ENCODE measurements at places on chromosomes 4 and X.

DNA sequence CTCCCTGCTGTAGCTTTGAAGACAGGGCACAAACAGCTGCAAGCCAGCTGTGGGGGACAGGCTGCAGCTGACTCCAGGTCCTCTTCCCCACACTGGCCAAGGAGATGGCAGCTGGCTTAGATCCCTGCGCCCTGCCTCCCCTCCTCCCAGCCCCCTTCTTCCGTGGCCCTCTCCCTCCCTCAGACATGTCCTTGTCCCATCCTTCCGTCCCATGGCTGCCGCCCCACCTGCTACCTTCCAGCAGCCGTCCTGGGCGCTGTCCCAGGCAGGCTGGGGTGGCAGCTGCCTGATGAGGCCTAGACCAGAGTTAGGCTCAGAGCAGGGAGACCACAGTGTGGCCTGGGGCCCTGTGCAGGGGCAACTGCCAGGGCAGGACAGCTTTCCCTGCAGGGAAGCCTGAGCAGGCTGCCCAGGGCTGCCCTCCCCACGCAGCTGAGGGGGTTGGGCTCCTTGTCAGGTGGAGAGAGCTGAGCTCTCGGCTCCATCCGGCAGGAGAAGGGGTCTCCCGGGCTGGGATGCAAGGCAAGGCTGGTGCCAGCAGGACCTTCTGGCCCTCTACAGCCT, 3.3 kb upstream of the BGN start:
- DNase-seq = no peak

GRCh38 chr4:155419266-155419665, 42.5 kb upstream of the MAP9 start:
- DNase-seq = no peak

GRCh38 chr4:66554826-66555225, 884.5 kb upstream of the EPHA5 start:
- DNase-seq = no peak

GRCh38 chr4:183571350-183571941, 66.6 kb downstream of the ING2 start:
- peak; percentile 61 for DNase-seq

DNA sequence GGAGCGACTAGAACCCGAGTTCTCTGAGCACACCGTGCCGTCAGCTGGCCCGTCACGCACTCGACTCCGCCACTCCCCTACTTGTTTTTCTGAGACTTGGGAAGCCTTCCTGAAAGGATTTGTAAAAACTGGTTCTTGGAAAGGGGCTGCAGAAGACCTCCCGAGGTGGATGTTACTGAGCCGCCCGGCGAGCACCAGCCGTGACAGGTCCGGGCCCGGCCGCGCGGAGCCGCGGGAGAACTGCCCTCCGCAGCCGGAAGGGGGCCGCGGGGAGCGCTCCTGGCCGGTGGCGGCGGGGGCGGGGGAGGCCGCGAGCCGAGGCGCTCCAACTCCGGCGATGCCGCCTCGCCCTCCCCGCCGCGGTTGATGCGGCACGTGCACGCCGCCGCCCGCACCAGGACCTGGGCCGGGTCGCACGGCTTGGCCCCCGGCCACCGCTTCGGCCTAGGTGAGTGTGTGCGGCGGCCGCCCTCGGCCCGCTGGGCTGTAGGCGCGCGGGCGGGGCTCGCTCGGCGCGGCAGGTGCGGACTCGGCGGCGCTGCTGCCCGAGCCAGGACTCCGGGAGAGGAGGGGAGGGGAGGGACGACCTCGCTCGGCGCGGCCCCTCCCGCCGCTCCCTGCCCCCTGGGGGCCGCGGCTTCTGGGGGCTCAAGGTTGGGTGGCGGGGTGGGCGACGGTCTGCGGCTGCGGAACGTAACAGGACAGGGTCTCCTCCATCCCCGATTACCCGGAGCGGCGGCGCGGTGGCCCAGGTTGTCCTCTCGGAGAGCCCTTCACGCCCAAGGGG, 1.7 kb downstream of the SPRY1 start:
- peak; percentile 64 for DNase-seq

GRCh38 chr4:137238456-137239162, 293.7 kb downstream of the PCDH18 start:
- DNase-seq = no peak

- DNase-seq = no peak
Observed at GRCh38 chrX:136534131-136534530, 2.1 kb downstream of the VGLL1 start.

GRCh38 chr4:107996949-107997788, 7.5 kb downstream of the HADH start:
- DNase-seq = peak; percentile 32

DNA sequence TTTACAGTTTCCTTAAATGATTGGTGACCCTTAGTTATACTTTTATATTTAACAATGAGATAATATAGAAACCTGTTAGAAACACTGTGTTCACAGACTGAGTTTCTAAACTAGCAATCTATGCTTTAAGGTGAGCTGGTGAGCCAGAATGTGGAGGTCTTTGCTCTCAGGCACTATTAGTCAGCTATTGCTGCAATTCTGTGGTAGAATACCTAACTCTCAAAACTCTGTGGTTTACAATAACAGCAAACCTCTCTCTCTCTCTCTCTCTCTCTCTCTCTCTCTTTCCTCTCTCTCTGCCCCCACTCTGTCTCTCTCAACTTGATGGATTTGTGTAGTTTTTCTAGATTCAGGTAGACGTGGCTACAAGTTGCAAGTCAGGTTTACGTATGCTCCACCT, 17.6 kb upstream of the LCORL start:
- DNase-seq = no peak

DNA sequence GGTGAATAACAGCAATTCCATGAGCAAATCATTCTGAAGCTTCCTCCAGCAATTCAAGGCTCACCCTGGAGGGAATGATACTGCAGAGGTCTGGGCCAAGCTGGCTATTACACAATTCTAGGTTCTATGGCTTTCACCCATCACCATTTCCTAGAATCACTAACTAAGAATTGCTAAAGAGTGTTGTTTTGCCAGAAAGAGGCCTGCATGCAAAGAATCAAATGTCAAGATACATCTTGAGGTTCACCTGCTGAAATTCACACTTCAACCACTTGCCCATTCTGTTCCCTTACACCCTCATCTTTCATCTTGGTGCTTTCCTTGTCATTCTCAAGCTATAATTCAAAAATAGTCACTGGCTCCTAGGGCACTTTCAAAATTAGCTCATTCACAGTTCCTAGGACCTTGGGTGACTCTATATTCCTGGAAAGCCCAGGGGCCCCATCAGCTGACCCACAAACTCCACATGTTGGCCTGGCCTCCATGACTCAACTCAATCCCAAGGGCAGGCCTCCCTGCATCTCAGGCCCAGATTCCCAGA, 7.0 kb downstream of the APBB2 start:
- peak; percentile 2 for DNase-seq

GRCh38 chr4:100738196-100739165, 220.7 kb upstream of the EMCN start:
- DNase-seq = no peak

DNA sequence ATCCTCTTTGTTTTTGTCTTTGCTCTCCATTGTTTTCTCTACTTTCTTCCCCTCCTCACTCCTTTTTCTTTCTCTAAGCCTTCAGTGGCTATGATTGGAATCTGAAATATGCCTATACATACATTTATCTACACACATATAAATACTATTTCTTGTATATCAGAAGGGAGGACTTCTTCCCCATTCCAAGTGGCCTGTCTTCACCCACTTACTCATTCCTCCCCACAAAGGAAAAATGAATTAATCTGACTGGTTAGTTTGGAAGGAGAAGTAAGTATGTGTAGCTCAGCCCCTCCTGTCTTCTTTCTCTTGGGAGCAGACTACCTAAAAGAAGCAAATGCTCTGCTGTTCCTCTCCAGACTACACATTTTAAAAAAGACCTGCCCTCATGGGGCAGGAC, 17.7 kb downstream of the GUCY2F start:
- DNase-seq = no peak

DNA sequence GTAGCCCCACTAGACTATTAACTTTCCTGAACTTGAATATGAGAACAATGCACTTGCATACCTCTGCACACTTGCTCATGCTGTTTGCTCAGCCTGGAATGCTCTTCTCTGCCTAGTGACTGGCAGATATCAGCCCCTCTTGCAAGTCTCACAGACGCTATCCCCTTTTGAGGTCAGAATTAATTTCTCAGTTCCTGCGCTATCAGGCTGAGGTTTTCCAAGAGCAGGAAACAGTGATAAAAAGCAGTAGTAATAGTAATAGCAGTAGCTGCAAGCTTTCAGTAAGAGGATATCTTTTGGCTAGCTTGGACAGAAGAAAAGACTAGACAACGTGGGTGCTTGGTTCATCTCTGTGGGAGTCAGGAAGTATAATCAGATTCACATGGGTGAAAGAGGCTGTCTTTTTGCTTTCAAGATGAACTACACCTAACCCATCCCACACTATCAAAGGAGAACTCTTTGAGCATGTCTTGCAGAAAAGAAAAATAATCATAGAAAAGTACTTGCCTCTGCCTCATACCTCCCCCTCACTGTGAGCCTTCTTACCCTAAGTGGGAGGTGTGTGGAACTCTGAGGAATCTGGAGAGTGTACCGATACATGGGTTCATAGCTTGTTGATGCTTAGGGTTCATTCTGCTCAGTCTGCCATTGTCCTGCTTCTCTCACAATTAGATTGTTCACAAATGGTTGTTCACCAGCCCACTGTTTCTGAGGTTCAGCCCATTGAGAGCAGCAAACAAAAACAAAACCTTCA, 11.3 kb upstream of the DRP2 start:
- no peak for DNase-seq

- DNase-seq = no peak
Observed at GRCh38 chr4:141078871-141079270, 54.4 kb downstream of the RNF150 start.

DNA sequence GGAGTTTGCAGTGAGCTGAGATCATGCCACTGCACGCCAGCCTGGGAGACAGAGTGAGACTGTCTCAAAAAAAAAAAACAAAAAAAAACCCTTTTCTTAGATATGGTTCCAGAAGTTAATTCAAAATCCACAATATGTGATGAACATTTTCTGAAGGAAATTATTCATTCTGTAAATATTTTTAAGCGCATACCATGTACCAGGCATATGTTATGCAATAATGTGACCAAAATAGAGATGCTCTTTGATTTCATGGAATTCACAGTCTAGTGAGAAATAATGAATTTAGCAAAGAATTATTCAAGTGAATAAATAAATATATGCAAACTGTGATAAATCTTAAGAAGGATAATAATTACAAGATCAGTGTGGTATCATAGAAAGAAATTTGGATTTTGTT, 174.7 kb downstream of the GC start:
- no peak for DNase-seq

DNA sequence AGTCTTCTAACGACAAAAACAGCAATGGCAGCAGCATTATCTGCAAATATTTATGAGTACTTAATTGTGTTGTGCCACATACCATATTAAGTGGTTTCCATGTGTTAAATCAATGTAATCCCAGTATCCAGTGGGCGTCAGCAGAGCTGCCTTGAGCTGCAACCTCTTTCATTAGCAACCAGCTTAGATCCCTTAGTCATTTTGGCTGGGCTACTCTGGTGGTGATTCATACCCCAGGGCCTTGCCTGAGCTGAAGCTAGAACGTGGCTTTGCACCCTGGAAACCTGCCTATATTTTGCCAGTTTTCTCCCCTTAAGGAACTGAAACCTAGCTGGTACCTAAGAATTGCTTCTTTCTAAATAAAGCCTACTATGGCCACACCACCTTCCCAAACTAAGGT, 474.3 kb upstream of the FTHL17 start:
- DNase-seq = no peak

- DNase-seq = no peak
Observed at GRCh38 chr4:79338148-79338547, 12.3 kb upstream of the NAA11 start.

DNA sequence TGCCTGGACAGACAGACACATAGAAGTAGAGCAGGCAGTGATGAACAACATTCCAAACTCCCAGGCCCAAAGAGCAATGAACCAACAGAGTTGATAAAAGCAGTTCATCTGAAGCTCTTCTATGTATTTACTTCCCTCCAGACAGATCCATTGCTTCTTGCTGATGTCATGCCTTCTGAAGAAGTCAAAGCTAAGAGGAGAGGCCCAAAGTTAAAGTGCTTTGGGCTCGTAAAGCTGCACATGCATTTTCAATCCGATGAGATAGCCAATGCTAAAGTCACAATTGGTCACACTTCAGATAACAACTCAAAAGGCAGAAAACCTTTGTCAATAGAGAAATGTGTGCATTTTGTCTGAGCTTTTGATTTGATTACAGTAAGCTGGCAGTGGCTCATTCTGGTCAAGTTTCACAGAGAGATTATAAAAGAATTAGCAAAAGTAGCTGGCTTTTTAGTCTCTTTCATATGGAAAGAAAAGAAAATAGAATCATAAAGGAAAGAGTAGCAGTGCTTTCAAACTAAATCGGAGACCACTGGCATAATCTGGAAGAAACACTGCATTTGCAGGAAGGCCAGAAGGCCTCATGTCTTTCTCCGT, 82.0 kb downstream of the GPC4 start:
- no peak for DNase-seq

- DNase-seq = no peak
Observed at GRCh38 chr4:176563591-176563990, 229.1 kb downstream of the VEGFC start.

- no peak for DNase-seq
Observed at GRCh38 chr4:1988327-1988724, 20.4 kb downstream of the NELFA start.

DNA sequence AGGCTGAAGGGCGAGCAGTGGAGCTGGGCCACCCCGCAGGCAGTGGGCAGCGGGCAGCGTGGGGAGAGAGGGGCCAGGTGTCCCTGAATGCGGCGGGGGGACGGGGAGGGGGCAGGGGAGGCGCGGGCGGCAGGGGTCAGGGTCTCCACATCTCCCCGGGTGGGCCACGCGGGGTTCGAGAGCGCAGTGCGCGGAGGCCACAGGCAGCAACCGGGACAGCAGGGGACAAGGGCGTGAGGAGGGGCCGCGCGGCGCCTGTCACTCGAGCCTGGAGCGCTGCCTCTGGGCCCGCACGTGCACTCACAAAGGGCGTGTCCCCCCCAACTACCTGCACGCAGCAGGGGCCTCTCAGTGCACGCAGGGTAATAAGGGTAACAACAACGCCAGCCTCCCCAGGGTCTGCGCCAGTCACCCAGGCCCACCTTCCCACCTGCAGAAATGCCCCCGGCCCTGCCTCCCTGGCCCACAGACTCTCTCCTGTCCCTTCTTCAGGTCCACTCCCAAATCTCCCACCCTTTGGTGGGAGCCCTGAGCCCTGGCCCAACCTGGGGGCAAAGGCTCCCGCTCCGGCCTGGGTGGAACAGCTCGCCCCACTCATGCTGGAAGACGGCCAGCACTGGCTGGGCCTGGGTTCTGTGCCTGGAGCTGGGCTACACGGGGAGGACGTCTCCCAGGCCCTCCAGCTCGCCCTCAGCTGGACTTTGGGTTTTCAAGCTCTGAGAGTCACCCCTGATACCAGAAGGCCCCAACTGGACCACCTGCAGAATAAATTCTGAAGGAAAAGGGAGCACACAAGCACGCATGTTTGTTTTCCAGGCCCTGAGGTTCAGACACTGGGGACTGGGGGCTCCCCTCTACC, 53.2 kb downstream of the ZFYVE28 start:
- no peak for DNase-seq

- DNase-seq = peak; percentile 53
Observed at GRCh38 chr4:15729910-15730533, 27.2 kb downstream of the BST1 start.

- no peak for DNase-seq
Observed at GRCh38 chr4:15368856-15369255, 59.0 kb upstream of the C1QTNF7 start.

- DNase-seq = no peak
Observed at GRCh38 chrX:21932292-21933002, 8.1 kb upstream of the SMS start.
